ENCODE measurements at places on chromosomes 11 and 22.

DNA sequence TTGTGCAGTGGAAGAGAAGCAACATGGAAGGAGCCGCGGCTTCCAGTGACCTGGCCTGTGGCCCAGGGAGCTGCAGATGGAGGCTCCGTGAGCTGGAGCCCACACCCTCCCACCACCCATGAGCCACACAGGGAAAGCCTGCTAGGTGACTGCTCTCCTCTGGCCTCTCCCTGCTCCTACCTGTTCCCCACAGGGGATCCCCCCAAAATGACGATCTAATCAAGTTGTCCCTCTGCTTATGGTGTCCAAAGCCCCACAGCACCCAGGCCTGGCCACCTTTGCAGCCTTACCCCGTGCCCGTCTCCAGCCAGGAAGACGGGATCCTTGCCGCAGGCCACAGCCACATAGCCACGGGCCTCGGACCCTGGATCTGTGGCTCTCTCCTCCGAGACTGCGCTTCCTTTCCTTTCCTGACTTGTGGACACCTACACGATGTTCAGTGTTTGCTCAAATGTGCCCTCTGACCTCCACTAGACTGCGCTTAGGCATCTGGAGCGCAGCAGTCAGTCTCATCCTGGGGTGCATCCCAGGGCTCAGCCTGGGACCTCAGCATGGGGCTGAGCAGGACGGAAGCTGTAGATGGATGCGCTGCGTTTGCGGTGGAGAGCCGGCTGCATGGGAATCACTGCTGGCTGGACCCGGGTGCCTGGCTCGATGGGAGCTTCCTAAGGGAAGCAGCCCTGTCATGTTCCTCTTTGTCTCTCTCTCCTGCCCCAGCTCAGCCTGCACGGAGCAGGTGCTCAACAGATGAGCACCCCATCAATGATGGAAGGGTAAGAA is 133.3 kb downstream of the ST3GAL4 start:
- DNase-seq: no peak

DNA sequence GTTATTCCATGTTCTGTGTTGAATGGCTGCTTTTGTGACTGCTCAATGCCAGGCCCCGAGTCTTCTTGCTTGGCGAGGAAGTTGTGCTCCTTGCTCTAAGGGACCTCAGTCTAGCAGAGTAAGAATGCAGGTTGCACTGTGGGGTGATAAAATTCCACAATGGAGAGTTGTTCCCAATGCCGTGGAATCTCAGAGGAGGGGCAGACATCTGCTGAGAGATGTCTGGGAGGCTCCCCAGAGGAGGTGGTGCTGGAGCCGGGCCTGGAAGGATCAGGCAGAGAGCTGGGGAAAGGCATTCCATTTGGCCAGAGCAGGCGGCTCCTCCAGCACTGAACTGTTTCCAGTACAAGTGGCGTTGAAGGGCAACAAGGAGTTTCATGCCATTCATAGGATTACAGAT is 55.2 kb downstream of the ST3GAL4 start:
- DNase-seq: no peak

GRCh38 chr11:108938604-108939003 is 273.7 kb downstream of the DDX10 start:
- DNase-seq: no peak

DNA sequence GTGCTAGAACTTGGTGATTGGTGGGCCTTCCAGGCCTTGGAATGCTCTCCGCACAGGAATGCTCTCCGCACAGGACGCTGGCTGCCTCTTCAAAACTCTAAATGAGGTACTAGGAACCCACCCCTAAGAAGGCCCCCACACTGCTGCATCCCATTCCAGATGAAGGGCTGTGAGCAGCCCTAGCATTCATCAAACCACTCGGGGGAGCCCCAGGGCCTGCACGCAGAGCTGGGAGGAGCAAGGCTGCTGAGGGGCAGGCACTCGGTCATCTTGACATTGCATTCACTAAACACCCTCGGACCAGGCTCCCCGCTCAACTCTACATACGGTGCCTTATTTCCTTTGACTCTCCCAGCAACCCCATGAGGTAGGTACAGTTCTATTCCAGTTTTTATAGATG is 49.2 kb upstream of the EMID1 start:
- no peak for DNase-seq
